ENCODE measurements at places on chromosomes 11 and 22. TPM values are rescaled to one million over a fixed set of nuclear protein-coding genes. Genes with fewer than 3 reads are reported as not detected.

The NAALADL1 gene
- total RNA-seq: 29.4 TPM

The ZDHHC8 gene
- total RNA-seq: 56.0 TPM

The MUC5B gene
- total RNA-seq: not detected

DNA sequence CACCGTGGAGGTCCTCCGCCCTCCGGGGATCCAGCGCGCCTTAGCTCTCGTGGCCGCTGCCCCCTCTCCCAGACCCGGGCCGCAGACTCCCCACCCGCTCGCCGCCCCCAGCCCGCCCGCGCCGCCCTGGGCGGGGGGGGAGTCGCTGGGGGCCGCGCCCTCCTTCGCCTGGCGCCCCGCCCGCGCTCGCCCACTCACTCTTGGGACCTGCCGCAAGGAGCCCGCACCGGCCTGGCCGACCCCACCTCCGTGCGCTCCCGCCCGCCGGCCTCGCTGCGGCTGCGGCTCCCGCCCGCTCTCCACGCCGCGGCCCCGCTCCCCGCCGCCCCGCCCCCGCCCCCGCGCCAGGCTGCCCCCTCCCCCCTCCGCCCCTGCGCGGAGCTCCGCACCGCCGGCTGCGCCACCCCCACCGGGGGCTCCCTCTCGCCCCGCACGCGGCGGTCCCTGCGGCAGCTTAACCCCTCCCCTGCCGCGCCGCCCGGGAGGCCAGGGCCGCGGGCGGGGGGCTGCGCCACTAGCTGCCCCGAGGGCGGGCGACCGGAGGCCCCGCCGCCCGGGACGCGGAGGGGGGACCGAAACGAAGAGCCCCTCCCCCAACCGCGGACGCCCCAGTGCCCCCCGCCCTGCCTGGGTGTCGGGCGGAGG lies 724 bp upstream of the RASGRP2 start:
- H3K27ac ChIP-seq: peak overlapping the region; percentile 88
- DNase-seq: peak; percentile 85
- H3K36me3 ChIP-seq: no peaks in the 10 kb centered on the region
- peak overlapping the region; percentile 91 for H3K4me3 ChIP-seq
- H3K27me3 ChIP-seq: no peaks in the 10 kb centered on the region

- peak overlapping the region; percentile 99 for H3K27ac ChIP-seq
- no peak overlapping the region for H3K4me3 ChIP-seq
- H3K36me3 ChIP-seq: no peaks in the 10 kb centered on the region
- no peaks in the 10 kb centered on the region for H3K27me3 ChIP-seq
These were observed 90.4 kb upstream of the PARVA start for GRCh38 chr11:12287009-12287373.

- H3K36me3 ChIP-seq: no peaks in the 10 kb centered on the region
- no peaks in the 10 kb centered on the region for H3K4me1 ChIP-seq
- H3K4me3 ChIP-seq: no peak overlapping the region
- DNase-seq: no peak
- H3K27ac ChIP-seq: no peak overlapping the region
These were observed 659.4 kb downstream of the METTL15 start for GRCh38 chr11:28767574-28767973.

- DNase-seq: no peak
- H3K4me1 ChIP-seq: no peaks in the 10 kb centered on the region
- H3K4me3 ChIP-seq: no peak overlapping the region
- H3K36me3 ChIP-seq: no peaks in the 10 kb centered on the region
These were observed 130.0 kb downstream of the OSBP2 start for GRCh38 chr22:30824711-30825110.

DNA sequence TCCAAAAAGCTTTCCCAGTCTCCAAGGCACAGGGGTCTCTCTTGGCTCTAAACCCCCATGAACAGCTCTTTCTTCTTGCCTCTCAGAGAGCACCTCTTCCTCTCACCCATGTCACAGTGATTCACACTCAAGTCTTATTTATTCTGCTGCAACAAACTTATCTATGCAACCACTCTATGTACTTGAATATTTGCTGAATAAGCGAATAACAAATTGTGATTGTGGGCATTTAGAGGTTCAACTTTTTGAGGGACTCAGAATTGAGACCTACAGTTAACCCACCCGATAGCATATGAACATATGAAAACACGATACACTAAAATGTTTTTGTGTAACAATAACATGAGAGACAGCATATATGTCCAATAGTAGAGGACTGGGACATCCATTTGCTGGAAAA lies 137.1 kb upstream of the NARS2 start:
- no peaks in the 10 kb centered on the region for H3K27me3 ChIP-seq
- no peaks in the 10 kb centered on the region for H3K4me1 ChIP-seq
- no peak overlapping the region for H3K4me3 ChIP-seq
- no peak overlapping the region for H3K27ac ChIP-seq
- DNase-seq: no peak

Measured in aorta (tissue), 5 donors.